Stimulated activated CD8-positive, alpha-beta memory T cell treated with anti-CD3 and anti-CD28 coated beads, Interleukin-4, amount 100 ng/mL, for 24 hours (primary cell): ENCODE measurements at places on chromosomes 6 and 20.

GRCh38 chr6:147384029-147384428 lies 124.5 kb upstream of the SAMD5 start:
- no peak for DNase-seq

GRCh38 chr6:157753291-157753690 lies 69.8 kb upstream of the SNX9 start:
- DNase-seq = no peak

DNA sequence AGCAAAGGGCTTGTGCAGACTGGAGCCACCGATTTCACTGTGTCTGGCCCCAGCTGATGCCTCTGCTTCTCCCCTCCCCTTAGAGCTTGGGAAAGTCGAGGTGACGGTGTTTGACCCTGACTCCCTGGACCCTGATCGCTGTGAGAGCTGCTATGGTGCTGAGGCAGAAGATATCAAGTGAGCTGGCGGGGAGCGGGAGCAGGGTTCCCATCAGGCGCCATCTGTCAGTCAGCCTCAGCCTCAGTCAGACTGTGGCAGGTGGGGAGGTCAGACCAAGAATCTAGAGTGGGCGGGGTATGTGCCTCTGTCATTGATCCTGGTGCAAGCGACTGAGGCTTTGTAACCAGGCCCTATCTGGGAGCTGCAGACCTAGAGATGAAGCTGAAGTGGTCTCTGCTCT lies 5.5 kb downstream of the ERGIC3 start:
- DNase-seq = no peak

- DNase-seq = no peak
Measured at GRCh38 chr20:1895674-1896483, 672 bp downstream of the SIRPA start.

DNA sequence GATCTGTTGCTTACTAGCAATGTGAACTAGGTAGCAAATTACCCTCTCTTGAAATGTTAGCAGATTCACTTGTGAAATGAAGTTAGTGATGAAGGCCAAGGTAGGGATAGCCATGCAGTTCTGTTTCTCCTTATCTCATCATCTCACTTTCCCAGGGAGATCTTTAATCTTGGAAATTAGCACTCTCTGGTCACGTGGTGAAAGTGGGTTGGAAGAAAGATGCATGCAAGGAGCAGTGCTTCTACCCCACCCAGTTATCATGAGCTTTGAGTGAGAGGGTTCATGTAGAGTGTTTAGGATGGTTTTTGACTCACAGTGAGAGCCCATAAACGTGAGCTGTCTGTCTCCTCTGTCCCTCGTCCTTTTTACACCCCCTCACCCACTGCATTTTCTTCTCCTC lies 346.3 kb downstream of the QKI start:
- no peak for DNase-seq
